Activated CD8-positive, alpha-beta T cell treated with anti-CD3 and anti-CD28 coated beads, Interleukin-2, amount 10 ng/mL, durations not matched to agents 7 days and 5 days (primary cell): ENCODE measurements at places on chromosomes 5 and 9.
A peak's percentile ranks its signal among the peaks of the same experiment; 100 is the strongest.

DNA sequence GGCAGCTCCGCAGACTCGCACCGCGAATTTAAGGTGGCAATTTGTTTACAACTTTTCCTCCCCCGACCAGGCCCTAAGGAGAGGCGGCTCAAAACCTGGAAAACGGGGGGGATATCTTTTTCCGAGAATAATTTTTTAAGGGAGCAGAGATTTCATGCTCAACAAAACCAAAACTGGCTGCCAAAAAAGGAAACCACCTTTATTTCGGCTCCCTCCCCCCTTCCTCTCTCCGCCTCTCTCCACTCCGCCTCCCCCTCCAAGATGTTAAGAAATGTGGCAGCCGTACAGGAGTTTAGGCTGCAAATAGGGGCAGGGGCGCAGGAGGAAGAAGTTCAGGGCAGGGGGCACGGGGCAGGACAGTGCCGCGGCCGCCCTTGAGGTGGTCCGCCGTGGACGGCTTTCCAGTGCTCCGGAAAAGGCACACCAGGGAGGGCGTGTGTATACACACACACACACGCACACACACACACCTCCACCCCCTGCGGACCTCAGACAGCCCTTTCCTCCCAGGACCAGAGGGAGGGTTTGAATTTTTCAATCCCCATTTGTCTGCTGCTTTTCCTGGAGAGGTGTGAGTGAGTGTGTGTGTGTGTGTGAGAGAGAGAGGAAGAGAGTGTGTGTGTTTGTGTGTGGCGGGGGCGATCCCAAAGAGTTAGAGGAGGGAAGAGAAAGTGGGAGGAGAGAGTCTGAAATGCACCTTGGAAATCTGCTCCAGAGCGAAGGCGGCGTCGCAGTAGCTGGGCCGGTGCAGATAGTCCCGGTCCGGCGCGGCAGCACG is 9.1 kb downstream of the PTCH1 start:
- peaks cover 2% of the 10 kb centered on the region for H3K36me3 ChIP-seq
- peak overlapping the region; percentile 82 for H3K4me3 ChIP-seq
- H3K27ac ChIP-seq, result peak overlapping the region; percentile 55
- peaks cover 46% of the 10 kb centered on the region for H3K4me1 ChIP-seq

GRCh38 chr5:146475190-146475780 is 28.2 kb downstream of the TCERG1 start:
- H3K27ac ChIP-seq, result no peak overlapping the region
- no peaks in the 10 kb centered on the region for H3K4me1 ChIP-seq
- no peak overlapping the region for H3K4me3 ChIP-seq

- DNase-seq, result no peak
- H3K27ac ChIP-seq, result no peak overlapping the region
- no peaks in the 10 kb centered on the region for H3K27me3 ChIP-seq
- H3K36me3 ChIP-seq, result no peaks in the 10 kb centered on the region
- no peaks in the 10 kb centered on the region for H3K4me1 ChIP-seq
These were observed 99.6 kb downstream of the TRIM32 start for GRCh38 chr9:116786737-116787136.

DNA sequence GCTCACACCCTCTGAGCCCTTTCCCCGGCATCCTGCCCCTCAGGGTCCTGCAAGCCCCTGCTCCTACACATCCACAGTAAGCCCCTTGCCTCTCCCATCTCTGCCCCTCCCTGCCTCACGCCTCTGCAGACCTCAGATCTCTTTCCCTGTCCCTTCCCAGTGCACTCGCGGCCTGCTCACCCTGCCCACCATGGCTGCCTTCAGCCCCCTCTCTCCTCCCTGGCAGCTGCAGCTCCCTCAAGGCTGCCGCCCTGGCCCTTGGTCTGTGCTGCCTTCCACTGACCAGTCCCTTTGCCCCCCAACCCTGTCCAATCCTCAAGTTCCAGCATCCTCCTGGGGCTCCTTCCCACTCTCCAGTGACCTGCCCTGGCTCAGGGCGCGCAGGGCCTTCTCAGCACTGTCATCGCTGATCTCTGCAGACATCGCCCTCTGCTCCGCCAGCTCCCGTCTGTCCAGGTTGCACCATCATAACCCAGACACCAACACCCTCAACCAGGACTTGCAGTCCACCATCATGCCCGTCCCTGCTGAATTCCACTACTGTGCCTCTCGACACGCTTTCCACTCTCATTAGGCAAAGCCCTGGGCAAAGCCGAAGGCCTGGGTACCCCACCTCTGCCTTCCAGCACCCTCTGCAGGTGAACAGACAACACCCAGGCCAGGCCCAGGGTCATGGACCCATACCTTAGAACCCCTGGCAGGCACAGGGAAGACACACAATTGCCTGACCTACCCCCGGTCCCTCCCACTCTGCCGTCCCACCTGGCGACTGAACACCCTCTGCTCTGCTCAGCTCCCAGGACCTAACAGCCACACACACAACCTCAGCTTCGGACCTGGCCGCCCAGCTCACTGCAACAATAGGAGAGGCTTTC is 97.8 kb upstream of the RUFY1 start:
- no peaks in the 10 kb centered on the region for H3K27me3 ChIP-seq
- no peak overlapping the region for H3K4me3 ChIP-seq
- no peak overlapping the region for H3K27ac ChIP-seq
- peaks cover 7% of the 10 kb centered on the region for H3K4me1 ChIP-seq
- no peaks in the 10 kb centered on the region for H3K36me3 ChIP-seq

DNA sequence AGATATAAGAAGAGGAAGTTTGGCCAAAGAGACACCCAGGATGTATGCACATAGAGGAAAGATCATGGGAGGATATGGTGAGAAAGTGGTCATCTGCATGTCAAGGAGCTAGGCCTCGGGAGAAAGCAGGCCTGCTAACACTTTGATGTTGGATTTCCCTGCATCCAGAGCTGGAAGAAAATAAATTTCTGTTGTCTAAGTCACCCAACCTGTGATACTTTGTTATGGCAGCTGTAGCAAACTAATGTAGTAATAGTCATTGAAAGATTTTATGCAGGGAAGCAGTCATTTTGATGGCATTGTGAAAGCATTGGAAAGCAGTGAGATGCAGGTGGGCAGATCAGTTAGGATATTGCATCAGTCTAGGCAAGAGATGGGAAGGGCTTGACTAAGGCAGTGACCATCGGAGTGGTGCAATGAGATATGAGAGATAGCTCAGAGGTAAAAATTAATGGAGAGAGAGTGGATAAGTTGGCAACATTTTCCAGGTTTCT is 24.5 kb upstream of the FOCAD start:
- H3K4me1 ChIP-seq, result no peaks in the 10 kb centered on the region
- no peak overlapping the region for H3K27ac ChIP-seq
- no peak overlapping the region for H3K4me3 ChIP-seq
- no peak for DNase-seq
- peaks cover 9% of the 10 kb centered on the region for H3K27me3 ChIP-seq

DNA sequence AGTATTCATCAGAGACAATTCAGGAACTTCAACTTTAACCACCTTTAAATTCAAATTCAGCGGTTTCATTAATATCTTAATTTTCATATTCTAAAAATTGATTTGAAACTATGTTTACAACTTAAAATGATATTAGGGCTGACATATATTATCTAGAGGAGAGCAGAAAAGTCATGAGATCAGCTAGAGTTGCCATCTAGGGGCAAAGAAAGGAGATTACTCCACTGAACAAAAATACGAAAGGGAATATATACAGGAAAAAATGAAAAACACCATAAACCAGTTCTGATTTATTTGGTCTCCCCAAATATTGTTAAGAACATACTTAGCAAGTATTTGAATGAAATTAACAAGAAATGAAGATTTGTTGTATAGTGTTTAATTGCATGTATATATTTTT is 946.3 kb downstream of the DTWD2 start:
- no peak for DNase-seq
- no peak overlapping the region for H3K27ac ChIP-seq
- no peaks in the 10 kb centered on the region for H3K4me1 ChIP-seq

- no peak for DNase-seq
- H3K4me3 ChIP-seq, result no peak overlapping the region
- peaks cover 37% of the 10 kb centered on the region for H3K4me1 ChIP-seq
- peaks cover 75% of the 10 kb centered on the region for H3K27me3 ChIP-seq
- peaks cover 31% of the 10 kb centered on the region for H3K36me3 ChIP-seq
These were observed 5.3 kb downstream of the OTP start for GRCh38 chr5:77633207-77633675.

GRCh38 chr9:114364134-114365041 is 23.4 kb downstream of the AKNA start:
- no peak for DNase-seq
- peak overlapping the region; percentile 85 for H3K27ac ChIP-seq
- H3K36me3 ChIP-seq, result peaks cover 95% of the 10 kb centered on the region
- no peaks in the 10 kb centered on the region for H3K27me3 ChIP-seq

DNA sequence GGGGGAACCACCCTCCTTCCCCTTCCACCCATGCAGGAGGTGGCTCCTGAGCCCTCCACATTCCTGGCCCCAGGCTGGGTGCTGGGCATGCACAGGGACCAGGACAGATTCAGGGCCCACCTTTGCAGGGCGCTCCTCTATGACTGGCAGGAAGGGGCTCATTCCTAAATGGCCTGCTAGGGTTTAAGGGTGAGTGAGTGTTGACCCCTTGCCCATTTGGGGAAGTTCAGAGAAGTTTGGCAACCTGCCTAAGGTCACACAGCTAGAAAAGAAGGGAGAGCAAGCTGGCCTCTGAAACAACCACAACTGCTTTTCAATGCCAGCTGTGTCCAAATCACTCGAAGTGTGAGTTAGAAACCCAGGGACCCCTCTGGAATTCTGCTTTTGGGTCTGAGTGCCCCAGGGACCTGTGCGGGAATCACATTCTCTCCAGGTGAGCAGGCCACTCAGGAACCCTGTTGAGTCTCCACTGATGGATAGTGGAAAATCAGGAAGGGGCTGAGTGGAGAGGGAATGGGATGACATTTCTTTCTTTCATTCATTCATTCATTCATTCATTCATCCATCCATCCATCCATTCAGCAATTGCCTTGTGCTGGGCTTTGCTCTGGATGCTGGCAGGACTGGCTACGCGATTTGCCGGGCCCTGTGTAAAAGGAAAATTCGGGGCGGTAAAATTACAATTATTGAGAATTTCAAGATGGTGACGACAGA is 191.9 kb downstream of the C9orf50 start:
- no peak overlapping the region for H3K27ac ChIP-seq
- no peaks in the 10 kb centered on the region for H3K36me3 ChIP-seq
- H3K4me3 ChIP-seq, result no peak overlapping the region
- no peak for DNase-seq
- H3K4me1 ChIP-seq, result no peaks in the 10 kb centered on the region

- peaks cover 3% of the 10 kb centered on the region for H3K36me3 ChIP-seq
- no peak overlapping the region for H3K27ac ChIP-seq
- peaks cover 2% of the 10 kb centered on the region for H3K4me1 ChIP-seq
- no peak for DNase-seq
These were observed 3.5 kb downstream of the CACNA1B start for GRCh38 chr9:137880976-137881530.

- H3K27me3 ChIP-seq, result peaks cover 21% of the 10 kb centered on the region
- no peak for DNase-seq
- no peak overlapping the region for H3K27ac ChIP-seq
- no peak overlapping the region for H3K4me3 ChIP-seq
- no peaks in the 10 kb centered on the region for H3K36me3 ChIP-seq
- no peaks in the 10 kb centered on the region for H3K4me1 ChIP-seq
These were observed 244.2 kb upstream of the DAB2 start for GRCh38 chr5:39668980-39669379.

- no peak overlapping the region for H3K4me3 ChIP-seq
These were observed 25.6 kb downstream of the GLDC start for GRCh38 chr9:6619909-6620308.

GRCh38 chr5:143775258-143775657 is 36.7 kb upstream of the HMHB1 start:
- H3K4me1 ChIP-seq, result peaks cover 3% of the 10 kb centered on the region
- no peaks in the 10 kb centered on the region for H3K27me3 ChIP-seq
- no peak for DNase-seq
- no peaks in the 10 kb centered on the region for H3K36me3 ChIP-seq

GRCh38 chr5:30099634-30100033 is 1093.9 kb upstream of the CDH6 start:
- no peaks in the 10 kb centered on the region for H3K4me1 ChIP-seq
- H3K27ac ChIP-seq, result no peak overlapping the region
- no peaks in the 10 kb centered on the region for H3K27me3 ChIP-seq
- no peak overlapping the region for H3K4me3 ChIP-seq
- DNase-seq, result no peak

DNA sequence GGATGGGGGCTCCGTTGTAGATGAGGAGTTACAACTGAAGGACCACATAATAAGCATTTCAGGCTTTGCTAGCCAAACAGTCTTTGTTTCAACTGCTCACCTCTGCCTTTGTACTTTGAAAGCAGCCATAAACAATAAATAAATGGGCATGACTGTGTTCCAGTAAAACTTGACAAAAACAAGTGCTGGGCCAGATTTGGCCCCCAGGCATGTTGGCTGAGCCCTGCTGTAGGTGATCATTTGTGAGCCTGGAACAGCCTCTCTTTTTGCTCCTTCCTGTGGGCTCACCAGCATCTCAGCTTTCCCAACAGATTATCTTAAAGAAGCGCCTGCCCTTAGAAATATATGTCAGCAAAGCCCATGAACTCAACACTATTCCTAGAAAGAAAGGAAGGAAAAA is 149.4 kb downstream of the GOLPH3 start:
- peaks cover 3% of the 10 kb centered on the region for H3K4me1 ChIP-seq
- no peaks in the 10 kb centered on the region for H3K36me3 ChIP-seq
- H3K27ac ChIP-seq, result no peak overlapping the region
- no peak for DNase-seq
- no peak overlapping the region for H3K4me3 ChIP-seq
- peaks cover 6% of the 10 kb centered on the region for H3K27me3 ChIP-seq

DNA sequence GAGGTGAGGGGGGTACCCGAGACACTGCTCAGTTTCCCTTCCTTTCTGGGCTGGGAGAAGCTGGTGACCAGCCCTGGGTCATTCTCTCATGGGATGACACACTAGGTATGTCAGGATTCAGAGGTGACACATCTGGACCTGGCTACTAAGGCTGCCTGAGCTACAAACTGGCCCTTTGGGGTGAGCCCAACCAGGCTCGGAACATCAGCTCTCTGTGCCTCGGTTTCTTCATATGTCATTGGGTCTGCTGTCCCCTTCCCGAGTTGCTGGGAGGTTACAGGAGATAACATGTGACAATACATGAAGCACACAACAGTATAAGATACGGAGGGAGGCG is 11.8 kb downstream of the CARD19 start:
- H3K4me1 ChIP-seq, result peaks cover 55% of the 10 kb centered on the region
- H3K27ac ChIP-seq, result peak overlapping the region; percentile 57
- no peak overlapping the region for H3K4me3 ChIP-seq
- DNase-seq, result no peak
